ENCODE measurements at places on chromosomes 11 and 22.

GRCh38 chr22:42222140-42222539 lies 48.3 kb downstream of the TCF20 start:
- DNase-seq: no peak

- no peak for DNase-seq
Measured at GRCh38 chr22:30335236-30335635, 8.5 kb upstream of the TBC1D10A start.

DNA sequence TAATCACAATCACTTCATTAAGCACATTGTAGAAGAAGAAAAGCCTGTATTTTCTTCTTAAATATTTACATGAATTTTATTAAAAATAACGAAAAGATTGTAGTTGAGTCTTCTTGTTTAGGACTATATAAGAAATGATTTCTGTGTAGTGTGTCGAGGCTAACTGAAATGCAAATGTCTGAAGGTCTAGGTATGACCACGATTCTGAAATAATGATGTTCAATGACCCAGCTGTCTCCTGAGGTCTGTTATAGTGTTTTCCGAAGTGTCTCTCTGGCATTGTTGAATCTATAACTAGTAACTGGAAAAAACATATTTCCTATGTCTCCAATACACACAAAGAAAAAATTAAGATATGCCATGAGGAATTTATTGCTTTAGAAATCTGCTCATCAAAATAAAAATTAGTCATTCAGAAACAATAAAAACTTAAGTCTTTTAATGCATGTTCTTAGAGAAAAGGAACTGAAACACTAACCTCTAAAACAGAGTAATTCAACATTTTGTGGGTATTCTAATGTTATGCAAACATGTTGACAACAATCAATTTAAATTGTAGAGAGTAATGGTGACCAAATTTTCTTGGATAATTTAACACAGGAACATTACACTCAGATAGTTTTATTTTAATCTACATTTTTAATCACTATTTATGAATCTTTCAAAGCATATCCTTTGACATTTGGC lies 55.0 kb downstream of the CASP12 start:
- DNase-seq: no peak

DNA sequence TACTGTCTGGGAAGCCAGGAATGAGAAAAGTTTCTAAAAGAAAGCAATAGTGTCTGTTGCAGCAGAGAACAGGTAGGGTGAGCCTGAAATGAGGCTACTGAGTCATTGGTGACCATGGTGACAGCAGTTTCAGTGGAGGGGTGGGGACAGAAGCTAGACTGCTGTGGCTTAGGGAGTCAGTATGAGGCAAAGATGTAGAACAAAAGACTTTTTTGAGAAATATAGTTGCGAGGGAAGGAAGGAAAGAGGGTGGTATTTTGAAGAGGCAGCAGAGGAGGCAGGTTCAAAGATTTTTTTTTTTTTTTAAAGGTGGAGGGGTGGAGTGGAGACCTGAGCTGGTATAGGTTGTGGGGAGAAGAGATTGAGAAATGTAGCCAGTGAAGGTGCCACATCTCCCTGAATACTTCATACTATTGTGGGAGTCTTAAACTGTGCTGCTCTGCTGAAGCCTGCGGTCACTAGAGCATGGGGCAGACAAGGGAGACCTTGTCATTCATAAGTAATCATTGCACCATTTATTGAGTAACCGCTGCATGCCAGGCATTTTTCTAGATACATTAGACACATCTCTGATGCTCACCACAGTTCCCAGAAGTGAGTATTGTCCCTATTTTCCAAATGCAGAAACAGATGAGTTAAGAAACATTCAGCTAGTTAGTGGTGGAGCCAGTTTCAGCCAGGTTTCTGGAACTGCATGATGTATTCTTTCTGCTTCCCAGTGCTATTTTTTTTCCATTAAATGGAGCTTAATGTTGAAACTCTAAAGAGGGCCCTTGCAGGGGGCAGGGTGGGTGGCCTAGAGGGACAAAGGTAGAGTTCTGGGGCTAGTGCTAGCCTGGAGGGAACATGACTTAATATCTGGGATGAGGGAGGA lies 49.9 kb downstream of the STIM1 start:
- peak; percentile 51 for DNase-seq

- no peak for DNase-seq
Measured at GRCh38 chr11:129208863-129209262, 16.7 kb upstream of the ARHGAP32 start.

GRCh38 chr11:63244862-63245261 lies 1.5 kb upstream of the SLC22A25 start:
- no peak for DNase-seq

Data from T-helper 22 cell (primary cell).